ENCODE measurements at places on chromosomes 7 and 10.
A peak's percentile ranks its signal among the peaks of the same experiment; 100 is the strongest.

DNA sequence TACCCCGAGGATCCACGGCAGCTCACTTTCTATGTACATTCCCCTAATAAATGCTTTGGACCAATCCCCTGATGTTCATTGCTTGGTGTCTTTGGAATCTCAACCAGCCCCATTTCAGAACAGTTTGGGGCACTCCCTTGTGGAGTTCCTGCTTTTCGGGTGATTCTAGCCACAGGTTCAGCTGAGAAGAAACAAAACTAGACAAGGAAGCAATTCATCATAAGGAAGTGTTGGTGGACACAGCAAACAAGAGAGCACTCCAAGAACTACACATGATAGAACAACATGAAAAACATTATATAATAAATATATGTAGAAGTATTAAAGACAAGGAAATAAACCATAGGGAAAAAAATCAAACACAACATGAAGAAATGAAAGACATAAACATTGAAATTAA lies 6.0 kb upstream of the CCDC136 start:
- no peak for DNase-seq

GRCh38 chr10:16477757-16478156 lies 40.9 kb downstream of the PTER start:
- no peak for DNase-seq

DNA sequence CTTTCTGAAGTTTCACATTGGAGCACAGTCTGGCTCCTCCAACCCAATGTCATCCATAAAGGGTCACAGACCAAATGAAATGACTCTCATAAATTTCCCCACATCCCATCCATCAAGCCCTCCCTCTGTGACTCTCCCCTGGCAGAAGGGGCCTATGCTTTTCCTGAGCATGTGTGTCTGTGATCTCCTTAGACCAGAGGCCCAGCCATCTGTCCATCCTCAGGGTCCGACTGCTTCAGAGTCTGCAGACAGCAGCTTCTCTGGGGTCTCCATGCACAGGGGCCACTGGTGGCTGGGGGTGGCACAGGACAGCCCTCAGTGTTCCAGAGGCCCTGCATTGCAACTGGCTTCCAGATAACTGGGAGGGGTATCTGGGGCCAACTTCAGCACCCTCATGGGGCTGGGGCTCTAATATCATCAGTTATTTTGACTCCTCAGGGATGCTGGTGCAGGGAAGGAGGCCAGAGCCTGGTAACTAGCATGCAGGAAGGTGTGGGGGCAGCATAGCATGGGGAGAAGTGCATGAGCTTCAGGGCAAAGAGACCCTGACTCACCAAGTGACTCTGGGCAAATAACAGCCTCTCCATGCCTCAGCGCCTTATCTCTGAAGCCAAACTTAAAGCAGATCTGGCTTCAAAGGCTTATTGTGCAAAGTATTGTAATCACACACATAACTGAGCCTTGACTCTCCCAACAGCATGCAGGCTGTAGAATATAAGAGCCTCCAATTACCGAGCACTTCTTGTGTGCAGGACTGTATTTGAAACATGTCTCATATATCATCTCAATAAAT lies 266.9 kb downstream of the GRID1 start:
- no peak for DNase-seq

GRCh38 chr7:74485611-74486010 lies 31.9 kb downstream of the GTF2IRD1 start:
- no peak for DNase-seq

DNA sequence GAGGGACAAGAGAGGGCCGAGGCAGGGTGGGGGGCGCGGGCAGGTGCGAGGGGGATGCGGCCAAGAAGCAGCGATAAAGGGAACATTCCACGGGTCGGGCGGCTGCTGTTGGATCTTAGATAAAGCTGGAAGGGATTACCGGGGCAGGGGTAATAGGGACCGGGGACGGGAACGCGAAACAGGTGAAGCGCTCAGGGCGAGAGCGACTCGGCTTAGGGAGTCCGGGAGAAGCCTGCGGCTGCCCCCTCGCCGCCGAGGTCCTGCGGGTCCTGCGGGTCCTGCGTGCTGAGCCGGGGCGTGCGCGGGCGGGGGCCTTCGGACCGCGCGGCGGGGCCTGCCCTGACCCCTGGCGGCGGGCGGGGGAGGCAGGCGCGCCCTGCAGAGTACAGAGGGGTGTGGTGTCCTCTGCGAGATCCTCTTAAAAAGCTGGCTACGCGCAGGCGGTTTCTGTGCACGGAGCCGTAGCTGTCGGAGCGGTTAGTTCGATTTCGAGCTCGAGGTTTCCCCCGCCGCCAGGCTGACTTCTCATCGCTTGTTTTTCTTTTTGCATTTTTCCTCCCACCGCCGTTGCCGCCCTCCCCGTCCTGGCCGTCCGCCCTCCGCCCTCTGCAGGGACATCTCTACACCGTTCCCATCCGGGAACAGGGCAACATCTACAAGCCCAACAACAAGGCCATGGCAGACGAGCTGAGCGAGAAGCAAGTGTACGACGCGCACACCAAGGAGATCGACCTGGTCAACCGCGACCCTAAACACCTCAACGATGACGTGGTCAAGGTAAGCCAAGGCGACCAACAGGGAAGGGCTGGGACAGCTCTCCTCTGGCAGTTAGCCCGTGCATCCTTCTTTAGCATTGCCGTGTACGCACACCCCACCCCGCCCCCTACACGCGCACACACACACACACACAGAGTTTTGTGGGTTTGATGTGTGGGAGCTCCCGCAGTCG lies 1.4 kb downstream of the CAV1 start:
- DNase-seq = peak; percentile 17

GRCh38 chr7:44322631-44323363 lies 2.6 kb downstream of the CAMK2B start:
- no peak for DNase-seq

DNA sequence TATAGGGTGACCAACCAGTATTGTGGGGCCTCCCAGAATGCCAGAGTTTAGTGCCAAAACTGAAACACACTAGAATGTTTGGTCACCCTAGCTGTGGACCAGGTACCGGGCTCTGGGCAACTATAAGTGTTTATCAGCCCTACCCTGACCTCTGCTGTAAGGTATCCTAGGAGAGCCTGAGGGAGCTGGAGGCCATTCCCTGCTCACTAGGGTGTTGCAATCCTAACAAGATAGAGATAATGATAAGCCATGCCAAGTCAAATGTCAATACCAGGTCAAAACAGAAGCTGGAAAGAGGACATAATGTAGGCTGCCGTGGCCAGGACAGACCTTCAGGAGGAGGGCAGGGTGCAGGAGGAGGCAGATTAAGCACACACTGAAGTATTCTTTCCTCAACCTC lies 151.8 kb downstream of the KCNMA1 start:
- no peak for DNase-seq

- no peak for DNase-seq
Observed at GRCh38 chr7:71509381-71509780, 377.4 kb downstream of the GALNT17 start.

DNA sequence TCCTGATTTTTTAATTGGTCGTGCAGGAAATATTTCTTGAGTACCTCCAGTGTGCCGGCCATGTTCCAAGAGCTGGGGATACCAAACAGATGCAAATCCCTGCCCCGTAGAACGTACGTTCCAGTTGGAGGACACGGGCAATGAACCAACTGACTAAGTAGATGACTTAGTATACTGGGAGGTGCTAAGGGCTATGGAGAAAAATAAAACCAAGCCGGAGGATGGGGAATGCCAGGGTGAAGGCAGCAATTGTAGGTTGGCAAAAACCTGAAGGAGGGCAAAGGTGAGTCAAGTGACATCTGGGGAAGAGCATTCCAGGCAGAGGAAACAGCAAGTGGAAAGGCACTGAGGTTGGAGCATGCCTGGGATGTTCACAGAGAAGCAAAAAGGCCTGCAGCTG lies 6.8 kb upstream of the VSIR start:
- no peak for DNase-seq

DNA sequence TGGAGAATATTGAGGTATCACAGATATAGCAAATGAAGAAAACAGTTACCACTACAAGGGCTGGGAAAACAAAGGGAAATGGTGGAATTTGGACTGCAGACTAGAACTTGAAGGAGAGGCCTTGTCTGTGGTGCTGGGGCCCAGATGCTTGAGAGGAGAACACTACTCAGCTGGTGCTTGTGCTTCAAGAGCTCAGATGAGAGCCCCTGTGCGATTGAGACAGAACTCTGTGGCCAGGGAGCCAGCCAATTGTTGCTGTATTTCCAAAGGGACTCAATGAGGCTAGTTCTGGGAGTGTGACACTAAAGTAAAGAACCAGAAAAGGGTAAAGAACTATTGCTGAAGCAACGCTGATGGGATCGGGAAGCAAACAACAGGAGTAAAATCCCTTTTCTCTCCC lies 406.5 kb upstream of the SEMA3D start:
- DNase-seq = no peak

GRCh38 chr10:75739414-75740143 lies 308.2 kb downstream of the LRMDA start:
- DNase-seq = no peak

GRCh38 chr10:7525314-7526016 lies 114.6 kb upstream of the SFMBT2 start:
- DNase-seq = no peak

Measured in cortex of kidney (tissue), 1 donor.